Stimulated activated CD4-positive, alpha-beta T cell treated with anti-CD3 and anti-CD28 coated beads, Interleukin-4, amount 100 ng/mL, for 4 hours (primary cell): ENCODE measurements at places on chromosomes 5 and 9.

- no peak for DNase-seq
Measured at GRCh38 chr5:142926549-142926948, 156.4 kb downstream of the ARHGAP26 start.

GRCh38 chr5:141342773-141343172 is 856 bp upstream of the PCDHGA3 start:
- DNase-seq, result no peak

- DNase-seq, result no peak
Measured at GRCh38 chr5:39220280-39221030, 1.1 kb upstream of the FYB1 start.

- no peak for DNase-seq
Measured at GRCh38 chr9:120710110-120710981, 3.9 kb downstream of the MEGF9 start.

GRCh38 chr9:134419684-134420076 is 93.4 kb downstream of the RXRA start:
- DNase-seq, result no peak

- no peak for DNase-seq
Measured at GRCh38 chr5:176768174-176768970, 42.0 kb upstream of the UNC5A start.

DNA sequence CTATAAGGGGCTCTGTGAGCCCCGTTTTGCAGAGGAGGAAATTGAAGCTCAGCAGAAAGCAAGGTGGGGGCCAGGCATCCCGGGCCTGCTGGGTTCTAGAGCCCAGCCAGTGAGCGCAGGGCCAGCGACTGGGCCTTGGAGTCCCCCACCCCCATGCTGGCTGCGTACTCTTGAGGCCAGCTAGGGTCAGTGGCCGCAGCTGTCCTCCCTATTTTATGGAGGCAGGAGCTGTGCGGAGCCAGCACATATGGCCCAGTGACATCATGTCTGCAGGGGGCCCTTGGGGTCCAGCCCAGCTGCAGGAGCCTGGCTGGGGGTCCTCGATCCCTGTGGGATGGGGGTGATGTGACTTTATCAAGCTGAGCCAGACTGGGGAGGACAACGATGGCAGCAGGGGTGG is 71.3 kb downstream of the HMCN2 start:
- DNase-seq, result no peak

DNA sequence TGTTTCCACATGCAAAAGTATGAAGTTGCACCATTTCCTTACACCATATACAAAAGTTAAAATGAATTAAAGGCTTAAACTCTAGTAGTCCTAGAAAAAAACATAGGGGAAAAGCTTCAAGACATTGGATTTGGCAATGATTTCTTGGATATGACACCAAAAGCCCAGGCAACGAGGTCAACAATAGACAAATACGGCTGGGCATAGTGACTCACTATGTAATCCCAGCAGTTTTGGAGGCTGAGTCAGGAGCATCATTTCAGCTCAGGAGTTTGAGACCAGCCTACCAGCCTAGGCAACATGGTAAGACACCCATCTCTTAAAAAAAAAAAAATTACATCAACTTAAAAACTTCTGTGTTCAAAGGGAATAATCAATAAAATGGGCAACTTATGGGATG is 30.9 kb upstream of the SREK1 start:
- no peak for DNase-seq

DNA sequence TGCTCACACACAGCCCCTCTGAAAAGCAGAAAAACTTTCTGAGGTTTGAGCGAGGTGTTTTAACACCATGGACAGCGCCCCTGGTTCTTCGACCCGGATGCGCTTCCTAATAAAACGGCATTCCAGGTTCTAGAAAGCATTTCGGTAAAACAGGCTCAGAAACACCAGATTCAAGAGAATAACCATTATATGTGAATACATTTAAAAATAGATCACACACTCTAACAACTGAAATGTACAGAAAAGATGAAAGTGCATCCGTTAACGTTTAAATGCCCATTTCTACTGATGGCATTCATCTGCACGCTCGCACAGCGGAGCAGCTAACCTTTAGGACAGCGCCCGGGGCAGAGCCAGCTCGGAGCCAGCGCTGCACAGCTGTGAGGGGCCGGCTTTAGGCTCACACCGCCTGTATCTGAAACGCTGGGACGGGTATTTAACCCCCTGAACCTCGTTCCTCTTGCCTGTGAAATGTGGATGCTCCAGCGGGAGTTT is 26.3 kb upstream of the TENT4A start:
- no peak for DNase-seq

- DNase-seq, result no peak
Measured at GRCh38 chr9:127976498-127976897, 4.3 kb downstream of the EEIG1 start.

DNA sequence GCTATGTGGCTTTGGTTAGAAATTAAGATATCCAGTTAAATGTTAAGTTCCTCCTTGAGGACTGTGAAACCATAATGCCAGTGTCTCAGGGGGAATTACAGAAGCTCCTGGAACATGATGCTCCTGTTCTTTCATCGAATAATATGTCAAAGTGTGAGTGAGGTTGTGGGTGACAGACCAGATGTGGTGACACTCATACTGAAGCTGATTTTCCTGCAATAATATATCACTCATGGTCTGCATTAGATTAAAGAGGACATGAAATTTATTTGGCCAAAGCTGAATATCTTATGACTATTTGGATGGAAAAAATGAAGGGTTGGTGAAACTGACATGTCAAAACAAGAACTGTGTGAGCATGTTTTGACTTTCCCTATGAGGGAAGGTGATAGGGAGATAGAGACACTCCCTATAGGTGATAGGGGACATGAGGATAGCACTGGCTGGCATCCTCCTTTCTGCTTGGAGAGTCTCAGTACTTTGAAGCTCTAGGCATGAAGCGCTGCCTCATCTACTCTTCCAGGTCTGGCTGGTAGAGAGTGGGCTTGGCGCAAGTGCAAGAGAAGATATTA is 173.5 kb downstream of the ARHGEF28 start:
- DNase-seq, result no peak

DNA sequence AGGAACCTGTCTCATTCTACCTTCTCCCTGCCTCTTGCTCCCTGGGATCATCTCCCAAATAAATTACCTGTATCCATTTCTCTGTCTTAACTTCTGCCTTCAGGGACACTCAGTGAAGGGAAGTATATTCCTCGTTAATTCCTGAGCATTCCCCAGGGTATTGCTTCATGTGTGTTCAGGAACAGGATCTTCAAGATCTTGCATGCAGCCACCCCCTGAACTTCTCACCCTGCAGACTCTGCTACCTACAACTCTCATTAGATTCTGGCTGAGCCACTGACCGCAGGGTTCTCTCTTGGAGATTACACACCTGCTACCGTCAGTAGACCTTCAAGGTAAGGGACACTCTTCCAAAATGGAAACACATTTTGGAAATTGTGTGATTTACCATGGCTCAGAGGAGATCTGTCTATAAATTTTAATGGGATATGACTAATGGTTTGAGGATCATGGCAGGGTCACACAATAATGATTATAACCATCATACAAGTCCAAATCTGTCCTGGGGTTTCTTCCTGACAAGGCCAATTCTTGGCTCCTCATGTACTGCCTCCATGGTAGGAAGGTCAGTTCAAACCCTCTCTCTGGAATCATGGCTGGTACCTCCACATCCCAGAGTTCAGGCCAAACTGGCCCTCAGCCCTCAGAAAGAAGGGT is 38.9 kb upstream of the UGCG start:
- no peak for DNase-seq

- DNase-seq, result no peak
Measured at GRCh38 chr5:162842727-162843126, 594.7 kb upstream of the CCNG1 start.

GRCh38 chr5:111628901-111629300 is 116.6 kb upstream of the STARD4 start:
- DNase-seq, result no peak

GRCh38 chr9:105673850-105674387 is 11.7 kb downstream of the TAL2 start:
- no peak for DNase-seq

- peak; percentile 90 for DNase-seq
Measured at GRCh38 chr5:170312666-170313065, 15.1 kb upstream of the LCP2 start.

DNA sequence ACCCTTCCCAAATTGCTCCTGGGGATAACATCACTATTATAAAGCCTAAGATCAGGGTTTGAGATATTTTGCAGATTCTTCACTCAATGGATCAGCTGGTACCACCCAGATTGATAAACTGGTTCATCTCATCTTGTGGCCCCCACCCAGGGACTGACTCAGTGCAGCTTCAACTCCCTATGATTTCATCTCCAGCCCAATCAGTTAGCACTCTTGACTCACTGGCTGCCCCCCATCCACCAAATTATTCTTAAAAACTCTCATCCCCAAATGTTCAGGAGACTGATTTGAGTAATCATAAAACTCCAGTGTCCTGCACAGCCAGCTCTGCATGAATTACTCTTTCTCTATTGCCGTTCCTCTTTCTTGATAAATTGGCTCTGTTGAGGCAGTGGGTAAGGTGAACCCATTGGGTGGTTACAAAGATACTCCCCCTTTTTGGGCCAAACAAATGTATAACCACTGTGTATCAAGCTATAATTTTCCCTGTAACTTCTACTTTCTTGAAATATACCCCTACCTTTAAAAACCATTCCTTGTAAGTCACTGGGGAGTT is 263.3 kb upstream of the IL12B start:
- DNase-seq, result no peak

GRCh38 chr5:51466214-51466613 is 83.0 kb downstream of the ISL1 start:
- DNase-seq, result no peak

DNA sequence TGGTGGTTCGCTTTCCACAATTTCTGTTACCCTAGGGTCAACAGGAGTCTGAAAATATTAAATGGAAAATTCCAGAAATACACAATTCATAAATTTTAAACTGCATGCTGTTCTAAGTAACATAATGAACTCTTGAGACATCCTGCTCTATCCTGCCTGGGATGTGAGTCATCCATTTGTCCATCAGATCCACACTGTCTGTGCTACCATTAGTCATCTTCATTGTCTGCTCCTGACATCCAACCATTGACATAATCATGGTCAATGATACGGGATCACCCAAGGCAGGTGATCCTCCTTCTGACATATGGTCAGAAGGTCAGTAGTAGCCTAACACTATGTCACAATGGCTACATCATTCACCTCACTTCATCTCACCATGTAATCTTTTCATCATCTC is 276.7 kb upstream of the KIF2A start:
- no peak for DNase-seq

DNA sequence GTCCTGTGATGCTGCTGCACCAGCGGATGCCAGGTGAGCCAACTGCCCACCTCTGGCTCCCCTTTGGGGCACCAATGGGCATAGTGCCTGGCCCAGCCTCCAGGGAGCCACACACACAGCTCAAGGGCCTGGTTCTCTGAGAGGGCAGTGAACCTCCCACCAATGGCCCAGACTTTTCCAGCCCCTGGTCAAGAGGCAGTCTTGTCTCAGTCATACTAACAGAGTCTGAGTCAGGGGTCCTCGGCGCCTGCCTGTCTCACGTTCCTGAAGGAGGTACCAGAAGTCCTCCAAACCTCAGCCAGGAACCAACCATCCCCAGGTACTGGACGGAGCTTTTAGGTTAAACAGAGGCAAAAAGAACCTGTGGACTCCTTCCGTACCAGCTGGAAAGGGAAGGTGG is 121.1 kb downstream of the C5orf15 start:
- DNase-seq, result no peak

- no peak for DNase-seq
Measured at GRCh38 chr5:50807661-50808060, 141.2 kb downstream of the PARP8 start.

DNA sequence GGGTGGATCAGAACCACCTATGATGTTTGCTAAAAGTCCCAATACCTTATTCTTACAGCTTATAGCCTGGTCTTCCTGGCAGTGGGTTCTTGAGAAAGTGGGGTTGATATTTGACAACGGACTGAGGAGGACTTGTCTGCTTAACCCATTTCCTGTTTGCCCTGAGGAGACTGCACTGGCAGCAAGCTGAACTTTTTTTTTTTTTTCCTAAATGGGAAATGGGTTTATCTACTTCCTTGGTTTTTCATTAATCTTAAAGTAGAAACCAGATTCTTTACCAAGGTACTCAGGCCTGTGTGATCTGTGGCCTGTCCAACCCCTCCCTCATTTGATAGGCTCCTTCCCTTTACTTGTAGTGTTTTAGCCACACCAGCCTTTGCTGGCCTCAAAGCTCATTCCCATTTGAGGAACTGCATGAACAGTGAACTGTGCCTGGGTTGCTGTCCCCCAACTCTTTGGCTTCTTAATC is 47.1 kb downstream of the C9orf57 start:
- no peak for DNase-seq

GRCh38 chr9:18741359-18741758 is 267.4 kb downstream of the ADAMTSL1 start:
- no peak for DNase-seq
